Hepatocyte (in vitro differentiated cells): ENCODE measurements at places on chromosomes 7 and 10. TPM values are rescaled to one million over a fixed set of nuclear protein-coding genes. Genes with fewer than 3 reads are reported as not detected.

LRIT1 gene
- polyA plus RNA-seq: not detected in 2 replicates

ABLIM1 gene
- 19.8 and 20.8 TPM in 2 replicates for polyA plus RNA-seq

KDM7A gene
- polyA plus RNA-seq: 0.75 and 1.4 TPM in 2 replicates

DNA sequence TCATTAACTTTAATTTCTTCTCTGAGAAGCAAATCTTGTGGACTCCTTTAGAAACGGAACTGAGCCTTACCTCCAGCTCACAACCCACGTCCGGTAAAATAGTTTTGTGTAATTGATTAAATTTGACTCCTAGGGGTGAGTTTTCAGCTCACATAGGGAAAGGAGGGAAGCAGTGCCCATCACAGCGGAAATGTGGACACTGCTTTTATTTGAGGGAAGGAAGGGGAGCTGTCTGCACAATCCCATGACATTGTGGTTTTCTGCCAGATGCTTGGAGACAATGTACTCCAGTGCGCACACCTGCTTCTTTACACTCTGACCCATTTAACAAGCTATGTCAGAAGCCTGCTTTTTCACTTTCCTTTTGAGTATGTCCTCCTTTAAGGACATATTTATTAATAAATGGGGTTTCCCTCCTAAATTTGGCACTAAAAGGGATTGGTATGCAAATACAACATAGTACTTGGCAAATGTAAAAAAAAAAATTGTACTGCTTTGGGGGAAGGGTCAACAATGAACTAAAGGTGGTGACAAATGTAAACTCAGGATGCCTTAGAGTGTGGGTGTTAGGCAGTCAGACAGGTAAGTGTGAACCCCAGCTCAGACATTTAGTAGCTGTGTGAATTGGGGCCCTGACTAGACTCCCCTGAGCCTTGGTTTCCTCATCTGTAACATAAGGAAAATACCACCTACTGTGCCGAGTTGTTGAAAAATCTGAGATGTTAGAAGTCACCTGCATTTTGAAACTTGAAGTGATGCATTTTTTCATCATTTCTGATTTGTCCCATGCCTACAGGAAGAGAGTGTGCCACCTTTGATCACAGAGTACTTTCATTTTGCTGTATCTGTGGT, 90.2 kb upstream of the KLF6 start:
- H3K27me3 ChIP-seq: no peaks in the 10 kb centered on the region
- no peak for DNase-seq
- no peak overlapping the region for H3K27ac ChIP-seq
- no peak overlapping the region for H3K4me3 ChIP-seq
- no peaks in the 10 kb centered on the region for H3K4me1 ChIP-seq

GRCh38 chr7:20197837-20198236, 19.3 kb downstream of the MACC1 start:
- H3K27ac ChIP-seq: no peak overlapping the region
- no peaks in the 10 kb centered on the region for H3K36me3 ChIP-seq
- no peak overlapping the region for H3K4me3 ChIP-seq
- peaks cover 6% of the 10 kb centered on the region for H3K4me1 ChIP-seq
- H3K27me3 ChIP-seq: no peaks in the 10 kb centered on the region
